ENCODE measurements at places on chromosomes 7 and 10. TPM values are rescaled to one million over a fixed set of nuclear protein-coding genes. Genes with fewer than 3 reads are reported as not detected.

GRCh38 chr10:49627038-49627437 is 13.2 kb downstream of the CHAT start:
- no peaks in the 10 kb centered on the region for H3K4me1 ChIP-seq
- peaks cover 43% of the 10 kb centered on the region for H3K27me3 ChIP-seq
- no peak overlapping the region for H3K27ac ChIP-seq
- H3K4me3 ChIP-seq, result no peak overlapping the region
- DNase-seq, result no peak

- no peaks in the 10 kb centered on the region for H3K27me3 ChIP-seq
- H3K27ac ChIP-seq, result peak overlapping the region; percentile 98
- H3K4me3 ChIP-seq, result peak overlapping the region; percentile 98
- H3K4me1 ChIP-seq, result peaks cover 34% of the 10 kb centered on the region
- DNase-seq, result peak; percentile 72
Measured at GRCh38 chr7:143381427-143382125, 431 bp downstream of the ZYX start.

DNA sequence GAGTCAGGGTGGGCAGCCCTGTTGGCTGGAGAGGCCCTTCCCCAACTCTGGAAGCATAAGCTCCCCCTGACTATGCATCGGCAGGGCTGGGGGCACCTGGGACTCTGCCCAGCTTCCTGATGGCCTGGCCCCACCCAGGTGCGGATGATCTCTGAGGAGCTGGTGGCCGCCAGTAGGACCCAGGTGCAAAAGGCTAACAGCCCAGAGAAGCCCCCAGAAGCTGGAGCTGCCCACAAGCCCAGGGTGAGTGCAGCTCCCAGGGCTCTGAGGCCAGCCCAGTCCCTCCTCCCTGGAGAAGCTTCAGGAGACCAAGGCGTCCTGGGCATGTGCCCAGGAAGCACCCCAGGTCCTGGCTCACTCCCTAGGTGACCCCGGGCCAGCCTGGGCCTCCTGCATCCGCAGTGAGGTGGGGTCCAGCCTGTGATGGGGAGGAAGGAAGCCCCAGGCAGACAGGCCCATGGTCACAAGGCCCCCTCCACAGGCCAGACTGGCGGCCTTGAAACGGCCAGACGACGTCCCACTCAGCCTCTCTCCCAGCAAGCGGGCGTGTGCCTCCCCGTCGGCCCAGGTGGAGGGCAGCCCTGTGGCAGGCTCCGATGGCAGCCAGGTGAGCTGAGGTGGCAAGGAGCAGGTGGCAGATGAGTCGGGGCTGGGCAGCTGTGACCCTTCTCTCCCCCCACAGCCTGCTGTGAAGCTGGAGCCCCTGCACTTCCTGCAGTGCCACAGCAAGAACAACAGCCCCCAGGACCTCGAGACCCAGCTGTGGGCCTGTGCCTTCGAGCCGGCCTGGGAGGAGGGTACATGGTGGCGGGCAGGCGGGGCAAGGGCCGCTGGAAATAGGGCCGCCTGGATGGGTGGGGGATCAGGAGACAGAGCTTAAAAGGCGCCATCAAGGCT is 3.0 kb downstream of the LRWD1 start:
- DNase-seq, result no peak
- no peak overlapping the region for H3K4me3 ChIP-seq
- no peaks in the 10 kb centered on the region for H3K36me3 ChIP-seq

The GHRHR gene
- not detected for total RNA-seq

DNA sequence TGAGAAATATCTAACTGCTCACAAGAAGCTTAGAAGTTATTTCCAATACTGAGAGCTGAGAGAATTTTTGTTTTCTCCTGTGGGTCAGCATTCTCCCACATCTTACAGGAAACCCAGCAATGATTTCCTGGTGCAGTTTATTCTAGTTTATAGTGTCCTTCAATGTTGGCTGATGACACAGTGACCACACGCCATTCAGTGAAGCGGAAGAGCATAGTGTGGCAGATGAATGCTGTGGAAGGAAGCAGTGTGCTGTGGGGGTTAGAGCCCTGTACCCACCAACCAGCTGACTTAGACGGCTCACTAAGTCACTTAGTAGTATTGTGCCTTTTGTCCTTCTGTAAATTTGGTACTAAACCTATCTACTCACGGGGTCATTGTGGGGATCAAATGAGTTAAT is 1.4 kb upstream of the TMEM26 start:
- no peak overlapping the region for H3K27ac ChIP-seq
- H3K4me1 ChIP-seq, result peaks cover 6% of the 10 kb centered on the region

The PLEKHS1 gene
- total RNA-seq, result not detected

Measured in GM23248 (cell line).